ENCODE measurements at places on chromosomes 5 and 9.

DNA sequence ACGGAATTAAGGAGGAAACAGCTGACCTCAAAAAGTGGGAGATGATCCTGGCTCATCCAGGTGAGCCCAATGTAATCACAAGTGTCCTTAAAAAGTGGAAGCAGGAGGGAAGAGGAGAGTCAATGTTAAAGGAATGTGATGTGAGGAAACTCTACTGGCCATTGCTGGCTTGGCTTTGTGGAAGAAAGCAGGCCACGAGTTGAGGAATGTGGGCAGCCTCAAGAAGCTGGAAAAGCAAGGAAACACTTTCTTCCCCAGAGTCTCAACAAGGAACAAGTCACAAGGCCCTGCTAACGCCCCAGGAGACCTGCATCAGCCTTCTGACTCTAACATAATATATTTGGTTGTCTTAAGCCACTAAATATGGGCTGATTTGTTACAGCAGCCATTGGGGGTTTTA is 252.8 kb downstream of the PSAT1 start:
- DNase-seq: no peak

DNA sequence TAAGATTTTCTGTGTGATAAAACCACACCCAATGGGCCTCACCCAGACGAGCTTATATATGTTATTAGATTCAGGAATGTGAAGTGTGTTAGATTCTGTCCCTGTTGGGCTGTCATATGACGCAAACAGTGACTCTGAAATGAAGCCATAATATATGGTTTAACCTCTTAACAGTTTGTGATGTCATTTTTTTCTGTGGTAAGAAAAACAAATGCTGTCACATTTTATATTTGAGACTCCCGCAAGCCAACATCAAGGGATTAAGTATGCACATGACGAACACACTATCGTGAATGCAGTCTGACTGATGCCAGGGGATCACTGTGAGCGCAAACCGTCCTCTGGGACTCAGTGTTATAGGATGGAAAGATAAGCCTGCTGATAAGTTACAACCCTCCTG is 321.7 kb downstream of the SH3GL2 start:
- no peak for DNase-seq

- DNase-seq: no peak
Measured at GRCh38 chr9:37575001-37575400, 1.2 kb downstream of the FBXO10 start.

- DNase-seq: no peak
Measured at GRCh38 chr5:17620627-17621026, 10.4 kb downstream of the TAF11L12 start.

- DNase-seq: no peak
Measured at GRCh38 chr5:40831346-40832210, 3.4 kb downstream of the RPL37 start.
